ENCODE measurements at places on chromosomes 4 and X.

- no peak for DNase-seq
These were observed 1.4 kb downstream of the HAND2 start for GRCh38 chr4:173528378-173529321.

DNA sequence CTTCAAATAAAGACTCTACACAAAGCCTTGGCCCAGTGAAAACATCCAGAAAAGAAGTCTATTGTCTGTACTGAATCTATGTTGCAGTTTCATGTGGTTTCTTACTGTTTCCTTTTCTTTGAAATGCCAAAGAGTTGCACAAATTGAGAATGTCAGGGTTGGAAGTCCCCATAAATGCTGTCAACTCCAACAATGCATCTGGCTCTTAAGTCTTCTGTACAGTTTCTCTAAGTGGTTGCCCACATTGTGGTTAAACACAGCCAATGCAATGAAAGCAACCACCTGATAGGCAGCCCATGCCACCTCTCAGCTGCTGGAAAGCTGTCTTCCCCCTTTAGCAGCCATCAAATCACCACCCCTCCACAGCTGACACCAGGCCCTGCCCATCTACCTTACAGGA is 67.2 kb upstream of the C1GALT1C1 start:
- DNase-seq, result no peak

DNA sequence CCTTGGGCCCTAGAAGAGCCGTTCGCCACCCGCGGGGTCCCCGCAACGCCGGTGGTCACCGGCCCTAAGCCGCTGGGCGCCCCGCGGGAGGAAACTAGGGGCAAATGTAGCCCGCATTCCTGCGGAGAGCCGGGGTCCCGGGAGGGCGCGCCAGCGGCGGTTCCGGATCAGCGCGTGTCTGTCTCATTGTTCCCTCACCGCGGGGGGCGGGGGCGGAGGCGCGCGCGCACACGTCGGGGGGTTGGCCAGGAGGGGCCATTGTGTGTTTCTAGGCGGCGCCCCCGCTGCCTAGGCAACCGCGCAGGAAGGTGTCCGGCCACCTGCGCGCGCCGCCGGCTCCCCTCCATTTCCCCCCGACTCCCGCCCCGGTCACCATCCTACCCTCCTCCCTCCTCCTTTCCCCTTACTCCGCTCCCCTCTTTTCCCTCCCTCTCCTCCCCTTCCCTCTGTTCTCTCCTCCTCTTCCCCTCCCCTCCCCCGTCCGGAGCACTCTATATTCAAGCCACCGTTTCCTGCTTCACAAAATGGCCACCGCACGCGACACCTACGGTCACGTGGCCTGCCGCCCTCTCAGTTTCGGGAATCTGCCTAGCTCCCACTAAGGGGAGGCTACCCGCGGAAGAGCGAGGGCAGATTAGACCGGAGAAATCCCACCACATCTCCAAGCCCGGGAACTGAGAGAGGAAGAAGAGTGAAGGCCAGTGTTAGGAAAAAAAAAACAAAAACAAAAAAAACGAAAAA is 789 bp upstream of the DDX3X start:
- peak; percentile 74 for DNase-seq

GRCh38 chr4:114780205-114780604 is 181.6 kb downstream of the UGT8 start:
- DNase-seq, result peak; percentile 4

- no peak for DNase-seq
These were observed 648 bp upstream of the MSMO1 start for GRCh38 chr4:165326831-165327210.

DNA sequence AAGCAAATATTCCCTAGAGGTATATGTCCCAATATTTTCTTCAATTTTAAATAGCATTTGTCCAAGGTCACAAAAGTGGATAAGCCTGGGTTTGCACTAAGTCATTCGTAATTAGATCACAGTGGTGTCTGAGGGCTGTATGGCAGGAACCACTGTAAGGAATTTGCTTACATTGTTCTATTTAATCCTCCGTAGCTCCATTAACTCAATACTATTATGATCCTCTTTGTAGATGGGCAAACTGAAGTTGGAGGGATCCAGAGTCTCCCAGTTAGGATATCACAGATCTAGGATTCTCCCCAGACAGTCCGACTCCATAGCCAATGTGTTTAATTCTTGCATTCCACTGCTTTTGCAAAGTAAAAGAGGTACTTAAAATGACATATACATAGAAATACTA is 242.7 kb upstream of the DCAF8L1 start:
- no peak for DNase-seq

DNA sequence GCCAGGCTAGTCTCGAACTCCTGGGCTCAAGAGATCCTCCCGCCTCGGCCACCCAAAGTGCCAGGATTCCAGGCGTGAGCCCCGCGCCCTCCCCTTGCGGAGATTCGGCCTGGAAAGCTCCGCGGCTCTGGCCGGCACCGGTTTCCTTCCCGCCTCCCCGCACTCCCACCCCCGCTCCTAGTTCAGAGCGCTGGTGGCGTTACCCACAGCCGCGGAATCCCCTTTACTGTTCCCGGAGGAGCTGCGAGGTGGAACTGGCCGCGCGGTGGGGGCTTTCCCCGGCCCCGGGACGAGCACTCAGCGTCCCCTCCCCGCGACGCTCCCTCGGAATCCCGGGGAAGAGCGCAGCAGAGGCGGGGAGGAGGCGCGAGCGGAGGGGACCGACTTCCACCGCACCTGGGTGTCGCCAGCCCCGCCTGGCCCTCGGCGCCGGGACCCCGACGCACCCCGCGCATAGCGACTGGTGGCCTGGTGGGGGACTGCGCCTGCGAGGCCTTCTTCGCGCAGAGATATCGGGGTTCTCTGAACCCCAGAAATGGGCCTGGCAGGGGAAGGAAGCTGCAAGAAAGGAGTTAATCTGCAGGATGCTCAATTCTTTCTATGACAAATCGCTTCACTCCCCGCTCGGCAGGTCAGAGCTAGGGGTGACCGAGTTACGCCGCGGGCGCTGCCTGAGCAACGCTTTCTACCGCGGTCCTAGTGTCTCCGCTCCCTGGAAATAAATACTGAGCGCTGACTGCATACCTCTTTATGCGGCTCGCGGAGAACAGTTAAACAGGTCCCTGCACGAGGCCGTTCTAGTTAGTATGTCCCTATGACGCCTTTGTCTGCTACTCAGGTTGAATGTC is 14.6 kb upstream of the SLC25A4 start:
- DNase-seq, result no peak

- no peak for DNase-seq
These were observed 3.3 kb downstream of the TMEM47 start for GRCh38 chrX:34653811-34654210.

DNA sequence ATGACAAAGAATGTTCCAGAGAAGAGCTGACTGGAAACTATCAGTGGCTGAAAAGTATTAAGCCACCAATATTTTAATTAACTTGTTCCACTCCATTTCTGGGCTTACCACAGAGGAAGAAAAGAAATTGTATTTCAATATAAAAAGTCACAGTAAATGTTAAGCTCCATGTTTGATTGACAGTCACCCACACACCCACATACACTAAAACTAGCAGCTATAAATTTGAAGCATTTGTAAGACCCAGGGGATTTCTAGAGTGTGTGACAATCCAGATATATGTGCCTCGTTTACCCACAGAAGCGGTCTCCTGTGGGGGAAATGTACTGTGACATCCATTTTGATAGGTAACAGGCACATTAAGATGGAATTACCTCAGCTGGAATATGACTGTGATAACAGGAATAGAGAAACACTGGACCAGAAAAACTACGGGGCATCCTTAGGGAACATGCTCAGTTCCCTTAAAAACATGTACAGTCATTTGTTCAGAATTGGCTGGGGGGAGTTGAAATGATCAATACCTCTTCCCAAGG is 39.0 kb upstream of the RASGEF1B start:
- DNase-seq, result no peak

DNA sequence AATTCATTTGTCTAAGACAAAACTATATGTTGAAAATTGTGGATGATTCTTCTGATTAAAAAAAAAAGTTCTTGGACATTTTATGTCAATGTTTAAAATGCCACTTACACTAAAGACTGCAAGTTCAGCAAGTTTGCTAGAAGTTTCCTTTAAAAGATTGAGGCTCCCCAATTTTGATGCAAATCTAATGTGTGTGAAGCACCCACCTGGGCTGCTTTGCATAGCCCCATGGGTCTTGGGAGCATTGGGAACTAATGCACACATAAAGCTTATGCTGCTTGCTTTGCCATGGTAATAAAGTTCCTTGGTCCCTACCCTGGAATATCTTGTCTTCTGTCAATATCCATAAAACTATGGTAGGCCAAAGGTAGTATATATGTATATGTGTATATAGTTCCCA is 725.9 kb upstream of the GRID2 start:
- DNase-seq, result no peak

DNA sequence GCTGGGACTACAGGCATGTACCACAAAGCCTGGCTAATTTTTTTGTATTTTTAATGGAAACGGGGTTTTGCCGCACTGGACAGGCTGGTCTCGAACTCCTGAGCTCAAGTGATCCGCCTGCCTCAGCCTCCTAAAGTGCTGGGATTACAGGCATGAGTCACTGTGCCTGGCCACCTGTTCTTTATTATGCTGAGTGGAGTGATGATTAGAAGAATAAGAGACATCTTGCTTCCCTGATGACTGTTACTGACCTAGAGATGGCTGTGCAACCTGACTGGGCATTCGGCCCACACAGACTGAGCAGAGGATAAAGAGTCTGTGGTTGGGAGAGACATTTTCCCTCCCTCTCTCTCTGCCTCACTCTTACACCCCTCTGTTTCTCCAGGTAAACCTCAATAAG is 56.7 kb downstream of the SPINK2 start:
- no peak for DNase-seq

GRCh38 chr4:54395013-54395527 is 166.0 kb downstream of the PDGFRA start:
- DNase-seq, result no peak

DNA sequence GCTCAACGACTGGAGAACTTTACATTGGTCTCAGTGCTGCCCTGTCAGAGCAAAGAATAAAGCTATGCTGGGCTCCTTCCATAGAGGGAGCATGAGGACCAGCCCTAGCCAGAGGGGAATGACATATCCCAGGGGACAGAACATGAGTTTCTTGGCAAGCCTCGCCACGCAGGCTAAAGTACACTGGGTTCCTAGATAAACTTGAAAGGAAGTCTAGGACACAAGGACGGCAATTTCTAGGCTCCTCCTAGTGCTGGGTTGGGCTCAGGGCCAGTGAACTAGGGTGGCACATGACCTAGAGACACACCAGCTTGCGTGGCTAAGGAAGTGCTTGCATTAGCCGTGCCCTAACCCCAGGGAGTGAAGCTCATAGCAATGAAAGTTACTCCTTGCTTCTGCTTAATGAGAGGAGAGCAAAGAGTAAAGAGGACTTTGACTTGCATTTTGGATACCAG is 141.0 kb downstream of the MAB21L2 start:
- DNase-seq, result no peak

- DNase-seq, result no peak
These were observed 292.1 kb downstream of the GASK1B start for GRCh38 chr4:157880761-157881160.

- no peak for DNase-seq
These were observed 241.4 kb upstream of the CLNK start for GRCh38 chr4:10925996-10926395.

- DNase-seq, result peak; percentile 13
These were observed 418.2 kb downstream of the STIM2 start for GRCh38 chr4:27278615-27279375.

DNA sequence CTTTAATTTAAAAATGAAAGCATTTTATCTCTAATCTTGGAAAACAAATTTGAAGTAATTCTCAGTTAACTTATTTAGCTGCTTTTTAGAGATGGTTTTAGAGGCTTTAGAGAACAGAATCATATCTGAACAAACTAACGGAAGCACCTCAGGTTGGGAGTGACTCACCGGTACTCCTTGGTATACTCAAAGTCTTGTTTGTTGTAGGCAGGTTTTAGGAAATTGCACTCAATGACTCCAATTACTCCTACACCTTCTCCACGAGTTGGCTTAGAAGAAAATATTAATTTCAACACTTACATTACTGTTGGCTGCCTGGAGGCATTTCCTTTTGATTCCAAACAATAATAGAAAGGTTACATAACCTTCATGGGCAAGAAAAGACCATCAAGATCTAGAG is 23.6 kb downstream of the MORC4 start:
- DNase-seq, result no peak

DNA sequence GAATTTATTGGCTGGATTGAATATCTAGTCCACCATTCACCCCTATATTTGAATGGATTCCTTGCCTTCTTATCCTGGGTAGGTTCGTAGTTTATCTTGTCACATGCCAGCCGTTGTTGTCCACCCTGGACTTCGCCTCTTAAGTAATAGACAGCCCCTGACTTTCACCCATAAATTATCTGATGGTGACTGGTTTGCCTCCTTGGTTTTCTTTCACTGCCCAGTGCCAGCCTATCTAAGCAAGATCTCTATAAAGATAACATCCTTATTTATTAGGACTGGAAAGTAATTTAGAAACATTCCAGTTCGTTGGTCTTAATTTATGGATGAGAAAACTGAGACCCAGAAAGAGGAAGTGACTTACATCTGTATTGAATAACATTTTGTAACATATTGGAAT is 410.3 kb downstream of the RPA4 start:
- DNase-seq, result no peak

- no peak for DNase-seq
These were observed 89.1 kb downstream of the DCAF8L2 start for GRCh38 chrX:27679281-27679680.

GRCh38 chr4:130110770-130111169 is 1014.8 kb downstream of the C4orf33 start:
- DNase-seq, result no peak

DNA sequence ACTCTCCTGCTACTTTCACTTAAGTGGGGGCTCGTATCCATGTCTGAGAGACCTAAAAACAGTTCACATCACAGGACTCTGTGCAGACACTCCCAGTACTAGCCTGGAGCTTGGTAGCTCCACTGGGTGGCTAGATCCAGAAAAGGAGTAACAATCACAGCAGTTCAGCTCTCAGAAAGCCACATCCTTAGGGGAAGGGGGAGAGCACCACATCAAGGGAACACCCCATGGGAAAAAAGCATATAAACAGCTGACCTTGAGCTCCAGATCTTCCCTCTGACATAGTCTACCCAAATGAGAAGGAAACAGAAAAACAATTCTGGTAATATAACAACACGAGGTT is 175.8 kb downstream of the FAM13A start:
- no peak for DNase-seq

GRCh38 chr4:176453079-176453478 is 133.3 kb downstream of the SPCS3 start:
- no peak for DNase-seq

- DNase-seq, result no peak
These were observed 162.0 kb upstream of the EOLA2 start for GRCh38 chrX:150100261-150100660.

GRCh38 chr4:181969151-181969550 is 274.1 kb upstream of the TENM3 start:
- DNase-seq, result no peak

DNA sequence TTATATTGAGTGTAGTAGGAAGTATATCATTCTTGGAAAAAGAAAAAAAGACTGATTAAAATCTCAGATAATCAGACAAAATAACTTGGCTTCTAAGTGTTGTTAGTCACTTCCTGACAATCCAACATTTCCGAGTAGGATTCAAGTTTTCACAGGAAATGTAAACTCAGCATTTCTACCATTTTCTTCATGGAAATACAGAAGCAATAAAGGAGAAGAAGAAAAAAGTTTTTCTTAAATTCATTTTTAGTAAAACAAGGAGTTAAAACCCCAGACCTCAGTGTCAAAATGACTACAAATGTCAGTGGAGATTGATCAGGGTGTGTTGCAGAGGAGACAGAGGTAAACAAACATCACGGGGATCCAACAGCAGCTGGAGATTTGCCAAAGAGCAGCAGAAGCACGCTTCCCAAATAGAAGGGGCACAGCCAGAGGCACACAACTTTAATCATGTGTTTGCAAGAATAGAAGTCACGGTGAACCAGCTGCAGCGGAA is 129.3 kb upstream of the FAM9B start:
- DNase-seq, result no peak
